ENCODE measurements at places on chromosomes 11 and 22.

DNA sequence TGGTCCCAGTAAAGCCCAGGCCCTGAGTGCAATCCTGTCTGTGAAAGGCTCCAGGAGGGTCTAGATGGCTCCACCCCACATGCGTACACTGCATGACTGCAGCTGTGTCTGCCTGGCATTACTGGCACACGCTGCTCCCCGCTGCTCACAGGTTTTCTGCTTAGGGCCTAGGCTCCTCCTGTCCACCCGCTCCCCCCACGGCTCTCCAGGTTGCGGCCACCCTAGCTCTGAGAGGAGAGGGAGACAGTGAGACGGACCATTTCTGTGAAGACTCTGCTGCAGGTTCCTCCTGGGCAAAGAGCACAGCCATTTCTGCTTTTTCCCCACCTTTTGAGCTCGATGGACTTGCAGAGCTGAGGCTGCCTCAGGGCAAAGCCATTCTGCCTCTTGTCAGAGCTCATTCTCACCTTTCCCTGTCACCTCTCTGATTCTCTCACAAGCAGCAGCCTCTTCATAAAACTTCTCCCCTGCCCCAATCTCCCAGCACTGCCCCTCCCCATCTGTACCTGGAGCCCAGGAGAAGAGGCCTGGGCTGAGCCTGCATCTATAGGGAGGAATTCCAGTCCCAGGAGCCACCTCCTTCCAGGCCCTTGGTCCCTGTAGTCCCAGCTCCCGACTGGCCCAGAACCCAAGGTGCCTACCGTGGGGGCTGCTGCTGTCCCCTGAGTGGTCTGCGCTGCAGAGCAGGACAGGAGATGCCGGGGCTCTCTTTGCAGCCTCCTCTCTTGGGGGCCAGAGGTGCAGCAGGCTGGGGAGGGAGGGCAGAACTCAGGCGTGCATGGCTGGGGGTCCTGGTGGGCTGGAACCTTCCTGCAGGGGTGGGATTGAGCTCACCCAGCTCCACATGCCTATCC is 433.7 kb upstream of the B3GAT1 start:
- no peak for DNase-seq

GRCh38 chr11:111796696-111797095 is 30.5 kb upstream of the PPP2R1B start:
- no peak for DNase-seq

DNA sequence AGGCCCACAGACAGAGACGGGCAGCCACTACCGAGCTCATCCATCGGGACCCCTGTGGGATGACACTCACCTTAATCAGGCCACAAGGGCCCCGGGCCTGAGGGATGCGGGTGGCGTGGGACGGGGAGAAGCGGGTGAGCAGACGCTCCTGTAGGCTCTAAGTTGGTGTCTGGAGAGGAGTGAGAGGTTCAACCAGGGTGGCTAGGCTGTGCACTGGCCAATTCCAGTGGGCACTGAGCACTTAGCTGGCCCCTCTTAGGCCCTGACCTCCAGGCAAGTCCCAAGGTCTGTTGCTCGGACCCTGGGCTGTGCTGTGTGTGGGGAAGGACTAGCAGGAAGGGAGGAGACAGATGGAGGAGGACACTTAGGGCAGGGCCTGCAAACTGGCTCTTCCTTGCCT is 139.3 kb downstream of the ST3GAL4 start:
- DNase-seq = no peak

GRCh38 chr11:119368121-119369034 is 13.1 kb downstream of the USP2 start:
- no peak for DNase-seq
